Natural killer cell (primary cell): ENCODE measurements at places on chromosomes 13 and 19. TPM values are rescaled to one million over a fixed set of nuclear protein-coding genes. Genes with fewer than 3 reads are reported as not detected.

GRCh38 chr19:35357867-35358573 is at the start of gene FFAR3:
Gene FFAR3, plus strand, starts transcription at chr19:35358460. Its CDS starts 431 bp downstream, at chr19:35358891.
- DNase-seq = peak; percentile 33
- no peaks in the 10 kb centered on the region for H3K27me3 ChIP-seq
- H3K36me3 ChIP-seq = no peaks in the 10 kb centered on the region
- H3K4me1 ChIP-seq = peaks cover 10% of the 10 kb centered on the region
- H3K4me3 ChIP-seq = no peak within 1 kb of the TSS

Gene BRME1
- 4.0 TPM for total RNA-seq

Gene GIPC3
- total RNA-seq = 0.28 TPM

Gene ZNF497
- total RNA-seq = 0.40 TPM

- H3K27ac ChIP-seq = no peak overlapping the region
- no peak overlapping the region for H3K4me3 ChIP-seq
- H3K27me3 ChIP-seq = no peaks in the 10 kb centered on the region
- peak; percentile 29 for DNase-seq
- H3K36me3 ChIP-seq = no peaks in the 10 kb centered on the region
- H3K4me1 ChIP-seq = peaks cover 8% of the 10 kb centered on the region
Measured at GRCh38 chr13:46119883-46120614, 15.2 kb upstream of the CPB2 start.

DNA sequence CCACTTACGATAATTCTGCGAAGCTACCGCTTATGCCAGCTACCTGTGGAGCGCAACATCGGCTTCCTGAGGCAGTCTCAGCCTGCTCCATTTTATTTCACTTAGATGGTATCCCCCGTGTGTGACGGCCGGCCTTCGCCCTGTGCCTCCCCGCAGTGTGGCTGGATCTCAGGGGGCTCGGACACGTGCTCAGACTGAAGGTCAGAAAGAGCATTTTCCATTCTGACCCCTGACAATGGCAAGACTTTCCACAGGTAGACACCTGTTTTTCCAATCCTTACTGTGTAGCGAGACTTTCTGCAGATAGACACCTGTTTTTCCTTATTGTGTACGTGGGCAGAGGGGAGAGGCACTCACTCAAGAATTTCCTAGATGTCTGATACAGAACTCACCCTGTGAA is 52.7 kb downstream of the ATP11A start:
- no peak overlapping the region for H3K4me3 ChIP-seq
- no peaks in the 10 kb centered on the region for H3K27me3 ChIP-seq
- no peak overlapping the region for H3K27ac ChIP-seq
- H3K4me1 ChIP-seq = no peaks in the 10 kb centered on the region
- DNase-seq = no peak
- no peaks in the 10 kb centered on the region for H3K36me3 ChIP-seq

Gene STOML3
- not detected for total RNA-seq

Gene APOC4
- total RNA-seq = not detected

DNA sequence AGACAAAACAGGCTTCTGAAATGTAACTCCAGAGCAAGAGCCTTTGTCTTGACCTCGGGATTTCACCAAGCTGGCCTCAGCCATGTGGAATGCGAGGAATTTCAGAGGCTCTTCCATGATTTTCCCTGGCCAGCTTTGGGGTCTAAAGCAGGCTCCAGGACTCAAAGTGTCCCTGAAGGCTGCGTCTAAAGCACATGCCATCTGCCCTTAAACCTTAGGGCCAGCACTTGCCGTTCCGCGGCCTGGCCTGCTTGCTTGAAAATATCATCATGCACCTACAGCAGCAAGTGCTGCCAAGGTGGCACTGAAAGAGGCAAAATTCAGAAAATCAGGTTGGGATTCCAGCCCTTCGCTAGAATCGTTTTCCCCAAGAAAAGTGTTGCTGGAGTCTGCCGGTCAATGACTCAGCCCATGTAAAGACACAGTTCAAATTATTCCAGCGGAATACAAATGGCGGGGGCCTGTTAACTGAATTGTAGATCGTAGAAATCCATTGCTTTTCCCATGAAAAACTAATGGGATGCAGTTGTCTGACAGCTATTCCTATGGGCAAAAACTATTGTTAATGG is 105.7 kb upstream of the RAP2A start:
- H3K27me3 ChIP-seq = no peaks in the 10 kb centered on the region
- no peak overlapping the region for H3K4me3 ChIP-seq
- H3K4me1 ChIP-seq = no peaks in the 10 kb centered on the region
- no peak for DNase-seq
- no peak overlapping the region for H3K27ac ChIP-seq

- peak overlapping the region; percentile 61 for H3K27ac ChIP-seq
- H3K4me3 ChIP-seq = no peak overlapping the region
- peaks cover 51% of the 10 kb centered on the region for H3K4me1 ChIP-seq
Measured at GRCh38 chr19:35445826-35446593, 2.0 kb upstream of the FFAR2 start.

DNA sequence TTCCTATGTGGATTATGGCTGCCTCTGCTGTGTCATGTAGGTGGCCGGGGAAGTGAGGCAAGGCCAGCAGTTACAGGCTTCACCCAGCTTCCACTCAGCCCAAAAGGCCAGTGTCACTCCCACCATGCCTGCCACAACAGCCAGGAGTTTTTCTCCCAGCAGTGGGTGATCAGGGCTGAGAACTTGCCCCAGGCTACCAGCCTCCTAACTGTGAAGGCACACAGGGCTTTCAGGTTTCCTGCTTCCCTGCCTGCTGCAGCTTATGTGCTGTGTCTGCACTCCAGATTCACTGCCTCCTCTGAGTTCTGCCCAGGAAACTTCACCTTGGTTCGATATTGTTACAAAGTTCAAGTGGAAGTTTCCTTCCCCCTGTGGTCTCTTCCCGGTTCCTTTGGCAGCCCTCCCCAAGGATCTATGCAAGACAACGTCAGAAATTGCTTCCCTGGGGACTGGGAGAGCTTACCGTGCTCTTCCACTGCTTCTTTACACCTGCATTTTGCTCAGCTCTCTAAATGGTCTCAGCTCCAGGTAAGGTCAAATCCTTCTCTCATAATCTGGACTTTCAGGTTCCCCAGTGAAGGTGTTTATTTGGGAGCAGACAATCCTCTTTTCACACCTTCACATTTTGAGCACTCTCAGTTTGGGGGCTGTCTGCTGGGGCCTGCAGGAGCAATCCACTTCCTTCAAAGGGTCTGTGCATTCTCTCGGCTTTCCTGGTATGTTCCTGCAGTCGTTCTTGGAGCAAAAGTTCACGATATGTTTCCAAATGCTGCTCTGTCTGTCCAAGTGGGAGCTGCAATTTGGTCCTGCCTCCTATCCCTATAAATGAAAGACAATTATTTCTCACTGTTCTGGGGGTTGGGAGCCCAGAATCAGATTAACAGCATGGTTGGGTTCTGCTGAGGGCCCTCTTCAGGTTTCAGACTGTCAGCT is 1730.1 kb upstream of the PRR20A start:
- H3K27me3 ChIP-seq = no peaks in the 10 kb centered on the region
- no peaks in the 10 kb centered on the region for H3K4me1 ChIP-seq
- no peak overlapping the region for H3K27ac ChIP-seq
- no peak overlapping the region for H3K4me3 ChIP-seq

GRCh38 chr13:34867590-34867989 is 74.5 kb upstream of the NBEA start:
- no peaks in the 10 kb centered on the region for H3K27me3 ChIP-seq
- no peak overlapping the region for H3K4me3 ChIP-seq
- DNase-seq = no peak
- H3K27ac ChIP-seq = no peak overlapping the region
- H3K36me3 ChIP-seq = no peaks in the 10 kb centered on the region
